Osteoblast (primary cell): ENCODE measurements at places on chromosomes 3 and 15. TPM values are rescaled to one million over a fixed set of nuclear protein-coding genes. Genes with fewer than 3 reads are reported as not detected.

Gene PP2D1
- not detected in 2 replicates for total RNA-seq

Gene LRRIQ4
- under 0.01 and 0.29 TPM in 2 replicates for total RNA-seq

Gene LYZL4
- total RNA-seq = not detected in 2 replicates

Gene WDR93
- total RNA-seq = under 0.01 and 0.36 TPM in 2 replicates

Gene EHHADH
- total RNA-seq = 3.2 and 4.0 TPM in 2 replicates

Gene RASL12
- total RNA-seq = under 0.01 and 0.36 TPM in 2 replicates

Gene GABRA5
- total RNA-seq = not detected in 2 replicates

Gene SCAANT1
- total RNA-seq = not detected in 2 replicates

Gene MEGF11
- not detected in 2 replicates for total RNA-seq

Gene IL5RA
- not detected in 2 replicates for total RNA-seq

Gene CTXND1
- not detected in 2 replicates for total RNA-seq

Gene SLC41A3
- total RNA-seq = 41.5 and 59.4 TPM in 2 replicates

DNA sequence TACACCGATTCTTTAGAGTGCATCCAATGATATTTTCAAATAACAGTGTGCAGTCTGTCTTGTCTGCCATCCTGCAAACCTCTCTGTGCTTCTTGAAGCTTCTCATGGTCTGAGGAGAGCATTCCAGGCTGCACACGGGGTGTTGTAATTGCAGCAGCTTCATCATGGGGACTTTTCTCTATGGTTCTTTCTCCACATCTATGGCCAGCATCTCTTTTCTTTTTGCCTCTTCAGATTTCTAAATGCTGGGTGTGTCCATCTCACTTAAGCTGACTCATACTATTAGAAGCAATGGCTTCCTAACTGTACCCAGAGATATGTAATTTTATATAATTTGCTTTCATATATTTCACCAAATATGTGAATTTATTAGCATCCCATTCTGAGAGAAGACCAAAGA lies 63.8 kb upstream of the EPHB3 start:
- peak; percentile 35 for DNase-seq

GRCh38 chr3:64190517-64191515 lies 34.5 kb downstream of the PRICKLE2 start:
- peak; percentile 63 for DNase-seq

DNA sequence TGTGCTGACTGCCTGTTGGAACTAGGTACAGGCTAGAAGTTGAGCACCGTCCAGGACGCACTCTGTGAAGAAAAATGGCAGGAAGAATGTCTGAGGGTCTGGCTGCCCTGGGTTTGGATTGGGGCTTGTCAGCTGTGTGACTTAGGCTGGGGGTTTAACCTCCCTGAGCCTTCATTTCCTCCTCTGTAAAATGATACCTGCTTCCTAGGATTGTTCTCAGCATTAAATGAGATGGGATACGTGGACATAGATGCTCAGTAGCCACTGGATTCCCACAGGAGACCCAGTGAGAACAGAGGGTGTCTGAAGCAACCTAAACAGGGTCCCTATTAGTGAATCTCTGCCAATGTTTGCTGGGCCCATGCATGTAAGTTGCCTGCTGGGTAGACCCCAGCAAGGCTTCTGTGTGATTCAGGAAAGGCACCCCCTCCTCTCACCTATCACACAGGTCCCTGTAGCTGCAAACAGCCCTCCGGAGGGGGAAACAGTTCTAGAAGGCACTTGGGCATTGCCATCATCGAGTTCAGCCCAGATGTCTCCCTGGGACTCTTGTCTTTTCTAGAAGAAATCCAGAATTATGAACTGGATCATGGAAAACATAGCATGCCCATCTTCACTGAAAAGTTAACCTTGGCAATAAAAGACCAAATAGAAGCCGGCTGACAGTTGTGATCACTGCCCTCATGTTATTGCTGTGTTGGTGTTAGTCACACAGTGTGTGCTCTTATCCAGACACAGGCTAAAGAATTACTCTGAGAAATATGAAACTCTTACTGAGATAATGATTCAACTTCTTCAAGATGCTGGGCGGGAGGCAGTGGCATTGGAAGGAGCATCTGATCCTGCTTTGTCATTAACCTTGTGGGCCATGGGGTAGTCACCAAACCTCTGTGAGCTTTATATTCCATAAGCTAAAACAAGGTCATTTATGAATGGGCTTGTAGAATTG lies 64.5 kb downstream of the SMAD6 start:
- peak; percentile 97 for DNase-seq

GRCh38 chr3:135966271-135966961 lies 888 bp downstream of the PPP2R3A start:
- DNase-seq = peak; percentile 45

DNA sequence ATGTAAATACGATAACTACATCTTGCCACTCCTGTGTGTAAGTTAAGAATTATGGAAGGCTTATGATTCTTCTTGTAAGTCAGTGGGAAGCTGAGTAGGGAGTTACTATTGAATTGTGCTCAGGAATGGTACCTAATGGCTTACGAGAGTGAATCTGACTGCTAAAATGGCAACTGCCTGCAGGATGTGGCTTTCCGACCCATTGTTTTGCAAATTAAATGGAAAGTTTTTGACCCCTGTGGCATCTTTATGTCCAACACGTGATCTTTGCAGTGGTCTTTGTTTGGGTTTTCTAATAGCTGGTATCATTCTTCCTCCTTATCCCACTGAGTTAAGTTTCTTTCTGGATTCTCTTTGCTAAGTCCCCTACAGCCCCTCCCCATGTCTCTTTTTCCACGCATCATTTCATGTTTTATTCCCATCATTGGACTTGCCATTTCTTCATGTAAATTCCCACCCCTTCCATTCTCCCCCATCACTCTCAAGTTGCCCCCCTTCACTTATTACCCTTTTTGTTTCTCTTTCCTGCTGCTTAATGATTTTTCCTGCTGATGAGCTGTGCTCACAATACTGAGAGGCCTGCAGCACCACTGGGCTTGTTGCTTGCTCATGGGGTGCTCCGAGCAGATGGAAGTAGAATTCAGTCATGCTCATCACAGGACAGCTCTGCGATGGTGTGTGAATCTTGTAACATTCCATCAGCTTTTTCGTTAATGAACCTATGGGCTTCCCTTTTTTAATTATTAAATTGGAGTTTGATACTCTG lies 428.2 kb upstream of the IL12A start:
- no peak for DNase-seq

DNA sequence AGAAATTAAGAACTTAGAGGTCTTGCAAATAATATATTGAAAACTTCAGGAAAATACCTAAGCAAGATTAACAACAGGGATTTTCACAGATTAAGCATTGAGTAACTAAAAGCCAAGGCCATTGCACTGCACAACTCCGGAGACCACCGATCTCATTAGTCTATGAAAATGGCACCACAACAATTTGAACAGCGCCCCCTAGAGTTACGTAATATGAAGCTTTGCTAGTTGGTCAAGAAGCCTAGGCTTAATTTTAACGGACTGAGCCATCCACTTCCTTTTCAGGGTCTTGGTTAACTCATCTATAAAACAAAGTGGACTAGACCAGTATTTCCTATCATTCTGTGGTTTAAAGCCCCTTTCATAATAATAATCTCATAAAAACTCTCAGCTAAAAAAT lies 24.8 kb downstream of the TMEM212 start:
- no peak for DNase-seq

GRCh38 chr15:39124553-39125171 lies 456.2 kb upstream of the THBS1 start:
- DNase-seq = no peak

GRCh38 chr15:101625184-101625583 lies 27.0 kb downstream of the TM2D3 start:
- DNase-seq = no peak

GRCh38 chr15:85960381-85960780 lies 119.3 kb upstream of the AGBL1 start:
- DNase-seq = no peak

GRCh38 chr3:153099131-153099530 lies 62.9 kb upstream of the RAP2B start:
- DNase-seq = no peak

DNA sequence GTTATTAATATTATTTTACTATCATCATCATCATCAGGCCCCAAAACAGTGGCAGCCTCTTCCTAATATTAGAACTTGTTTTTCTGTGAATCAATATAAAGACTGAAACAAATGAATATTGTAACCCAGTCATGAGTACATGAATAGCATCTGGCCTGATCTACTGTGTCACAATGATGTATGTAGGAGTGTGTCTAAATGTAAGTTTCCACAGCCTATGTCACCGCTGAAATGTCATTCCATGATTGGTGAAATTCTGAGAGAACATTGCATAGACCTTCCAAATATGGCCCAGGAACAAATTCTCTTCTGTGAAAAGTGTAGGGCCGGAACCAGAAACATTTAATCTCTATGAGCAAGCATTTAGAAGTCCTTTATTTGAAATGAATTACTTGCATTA lies 20.6 kb upstream of the C3orf49 start:
- DNase-seq = no peak

DNA sequence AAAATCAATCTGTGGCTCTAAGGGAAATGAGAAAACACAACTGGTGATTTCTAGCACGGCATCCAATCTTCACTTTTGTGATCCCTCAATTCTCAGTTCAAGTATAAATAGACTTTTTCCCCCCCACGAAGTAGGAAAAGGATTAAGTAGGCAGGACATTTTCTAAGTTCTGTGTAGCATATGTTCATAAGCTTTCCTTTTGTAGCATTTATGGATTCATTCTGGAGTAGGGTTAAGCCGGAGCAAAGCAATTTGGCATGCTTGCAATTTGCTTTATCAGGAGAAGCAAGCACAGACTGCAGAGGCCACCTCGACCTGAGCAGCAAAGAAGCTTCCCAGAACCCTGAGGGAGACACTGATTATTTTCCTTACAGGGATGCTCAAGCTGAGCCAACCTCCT lies 66.3 kb downstream of the FHIT start:
- no peak for DNase-seq

GRCh38 chr15:28935316-28935715 lies 49.5 kb downstream of the APBA2 start:
- no peak for DNase-seq

GRCh38 chr15:42110367-42110766 lies 16.0 kb upstream of the PLA2G4D start:
- DNase-seq = no peak

DNA sequence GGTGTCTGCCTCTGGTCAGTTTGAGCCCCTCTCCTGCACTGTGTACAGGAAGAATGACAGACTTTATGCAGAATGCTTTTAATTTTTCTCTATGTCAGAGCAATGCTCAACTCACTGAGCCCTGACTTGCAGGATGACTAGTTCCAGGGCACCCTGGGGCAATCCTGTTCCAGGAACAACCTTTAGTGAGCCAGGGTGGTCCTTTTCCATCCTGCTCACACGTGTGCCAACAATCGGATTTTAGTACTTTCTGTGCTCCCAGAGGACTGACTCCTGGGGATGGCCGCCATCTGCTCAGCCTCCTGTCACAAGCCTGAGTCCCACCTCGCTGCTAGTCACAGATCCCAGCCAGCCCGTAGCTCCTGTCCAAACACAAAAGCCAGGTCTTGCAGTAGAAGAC lies 48.2 kb upstream of the ALDH1A3 start:
- no peak for DNase-seq

GRCh38 chr3:127784283-127784682 lies 38.0 kb downstream of the MGLL start:
- DNase-seq = no peak

DNA sequence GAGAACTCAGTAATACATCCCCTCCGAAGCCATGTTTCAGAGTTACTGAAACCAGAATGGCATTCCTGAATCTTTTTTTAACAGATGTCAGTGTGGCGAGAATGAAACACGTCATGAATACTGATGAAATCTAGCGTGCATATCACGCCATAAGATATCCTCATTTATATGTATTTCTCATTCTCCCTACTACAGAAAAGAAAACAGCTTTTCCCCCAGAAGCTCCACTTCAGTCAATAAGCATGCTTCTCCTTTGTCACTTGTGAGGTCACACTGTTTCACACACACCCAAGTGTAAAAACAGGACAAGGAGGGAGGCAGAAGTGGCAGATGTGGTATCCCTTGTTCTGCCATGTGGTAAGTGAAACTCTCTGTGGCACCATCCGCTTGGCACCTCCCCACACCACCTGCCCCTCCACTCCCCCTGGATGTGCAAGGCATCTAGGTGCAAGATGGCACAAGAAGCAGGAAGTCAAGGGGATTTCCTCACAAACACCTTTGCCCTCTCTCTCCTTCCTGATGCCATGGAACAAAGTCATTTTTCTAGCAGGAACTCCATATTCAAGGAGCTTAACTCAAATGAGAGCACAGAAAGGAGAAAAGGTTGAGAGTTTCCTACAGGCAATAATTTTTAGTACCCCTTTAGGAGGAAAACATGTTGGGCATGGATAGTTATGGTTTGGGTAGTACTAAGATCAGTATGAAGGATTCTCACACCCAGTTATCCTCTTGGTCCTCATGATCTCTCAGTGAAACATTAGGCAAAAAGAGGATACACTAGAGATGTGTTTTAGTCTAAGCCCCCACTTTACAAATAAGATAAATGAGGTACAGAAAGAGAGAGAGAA lies 47.5 kb upstream of the FRMD4B start:
- DNase-seq = no peak

GRCh38 chr3:16365491-16366128 lies 100.6 kb downstream of the OXNAD1 start:
- DNase-seq = no peak

- DNase-seq = no peak
Measured at GRCh38 chr15:99407716-99408115, 156.4 kb downstream of the LRRC28 start.

DNA sequence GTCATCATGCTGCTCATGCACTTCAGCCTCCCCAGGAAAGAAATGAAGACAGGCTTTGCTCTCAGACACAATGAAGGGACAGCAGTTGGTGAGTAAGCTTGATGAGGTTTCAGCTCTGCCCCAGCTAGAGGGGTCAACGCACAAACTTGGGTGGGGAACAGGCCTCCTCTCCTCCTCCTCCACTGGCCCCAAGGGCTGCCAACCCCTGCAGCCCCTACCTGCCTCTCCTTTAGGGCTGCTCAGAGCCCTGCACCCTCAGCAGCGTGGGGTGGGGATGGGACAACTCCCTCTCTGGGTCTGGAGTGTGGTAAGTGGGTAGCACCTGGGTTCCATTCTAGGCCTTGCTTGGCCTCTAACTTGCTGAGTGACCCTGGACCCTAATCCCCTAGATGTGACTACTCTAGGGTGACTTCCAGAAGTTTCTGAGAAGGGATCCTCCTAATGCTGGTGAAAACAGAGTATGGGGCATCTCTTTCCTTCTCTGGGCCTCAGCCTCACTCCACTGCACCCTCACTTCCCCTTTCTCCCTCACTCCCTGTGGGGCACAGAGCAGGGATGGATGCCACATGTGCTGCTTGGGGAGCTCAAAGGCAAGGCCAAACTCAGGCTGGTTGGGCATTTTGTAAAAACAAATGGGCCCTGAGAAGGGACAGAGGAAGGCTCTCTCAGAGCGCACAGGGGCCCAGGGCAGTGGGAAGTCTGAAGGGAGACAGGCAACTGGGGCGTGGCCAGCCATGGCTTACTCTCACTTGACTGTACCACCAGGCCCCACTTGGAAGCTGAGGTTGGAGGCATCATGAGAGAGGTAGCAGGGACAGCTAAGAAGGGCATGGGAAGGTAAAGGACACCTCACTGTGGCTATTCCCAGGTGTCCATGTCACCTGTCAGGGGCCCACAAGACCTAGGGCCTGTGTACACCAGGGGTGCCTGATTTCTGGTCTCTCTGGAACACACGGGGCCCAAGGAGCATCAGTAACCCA lies 64.0 kb downstream of the SYNM start:
- no peak for DNase-seq
